H1 (cell line): ENCODE measurements at places on chromosomes 16 and 17. TPM values are rescaled to one million over a fixed set of nuclear protein-coding genes. Genes with fewer than 3 reads are reported as not detected.

Gene MT4
- not detected in 2 replicates for total RNA-seq

Gene TIGD7
- total RNA-seq: 7.0 and 8.9 TPM in 2 replicates

DNA sequence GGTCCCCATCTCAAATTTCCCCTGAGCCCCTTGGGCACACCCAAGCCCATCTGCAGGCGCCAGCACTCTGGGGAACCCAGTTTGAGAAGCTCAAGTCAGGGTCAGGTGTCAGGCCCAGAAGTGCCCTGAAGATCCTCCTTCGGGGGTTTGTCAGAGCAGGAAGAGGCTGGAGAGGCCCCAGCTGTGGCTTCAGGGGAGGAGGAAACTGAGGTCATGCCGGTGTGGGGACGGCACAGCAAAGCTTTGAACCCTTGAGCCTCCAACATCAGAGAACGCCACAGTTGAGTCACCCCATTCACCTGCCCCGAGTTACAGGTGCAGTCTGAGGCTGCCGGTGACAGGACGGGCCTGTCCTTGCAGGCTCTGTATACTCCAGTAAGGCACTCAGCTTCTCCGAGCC, 140.2 kb upstream of the CIBAR2 start:
- DNase-seq: no peak

GRCh38 chr16:8544406-8544805, 45.9 kb downstream of the TMEM114 start:
- no peak for DNase-seq

DNA sequence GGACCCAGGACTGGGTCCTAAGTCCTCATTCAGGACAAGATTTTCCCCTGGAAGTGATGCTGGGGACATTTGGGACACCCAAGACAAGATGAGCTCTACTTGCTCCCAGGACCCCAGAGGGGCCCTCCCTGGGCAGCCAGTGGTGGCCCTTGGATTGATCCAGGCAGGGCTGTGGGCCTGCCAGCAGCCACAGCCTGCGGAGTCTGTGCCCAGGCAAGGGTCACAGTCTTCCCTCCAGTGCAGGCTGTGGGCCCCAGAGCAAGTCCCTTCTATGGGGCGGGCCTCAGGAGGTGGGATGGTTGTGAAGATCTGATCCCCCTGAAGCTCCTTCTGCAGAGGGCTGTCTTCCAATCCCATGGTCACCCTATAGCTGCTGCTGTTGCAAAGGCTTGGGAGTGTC, 12.6 kb downstream of the CA7 start:
- no peak for DNase-seq

DNA sequence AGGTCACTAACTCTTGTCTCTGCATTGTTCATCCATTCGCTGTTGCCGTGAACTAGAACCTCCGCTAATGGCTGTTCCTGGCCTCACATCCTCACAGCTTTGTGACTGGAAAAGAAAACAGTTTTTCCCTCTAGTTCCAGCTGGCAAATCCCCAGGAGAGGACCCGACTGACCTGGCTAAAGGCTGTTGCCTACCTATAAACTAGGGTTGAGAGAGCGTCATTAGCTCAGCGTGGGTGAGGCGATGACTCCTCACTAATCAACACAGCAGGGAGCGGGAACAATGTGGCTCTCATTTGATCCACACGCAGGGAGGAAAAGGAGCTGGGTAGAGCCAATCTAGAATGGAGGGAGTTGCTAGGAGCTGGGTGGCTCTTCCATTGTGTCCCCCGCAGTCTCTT, 282.1 kb upstream of the IRX5 start:
- no peak for DNase-seq
